ENCODE measurements at places on chromosomes 6 and 20. TPM values are rescaled to one million over a fixed set of nuclear protein-coding genes. Genes with fewer than 3 reads are reported as not detected.

DNA sequence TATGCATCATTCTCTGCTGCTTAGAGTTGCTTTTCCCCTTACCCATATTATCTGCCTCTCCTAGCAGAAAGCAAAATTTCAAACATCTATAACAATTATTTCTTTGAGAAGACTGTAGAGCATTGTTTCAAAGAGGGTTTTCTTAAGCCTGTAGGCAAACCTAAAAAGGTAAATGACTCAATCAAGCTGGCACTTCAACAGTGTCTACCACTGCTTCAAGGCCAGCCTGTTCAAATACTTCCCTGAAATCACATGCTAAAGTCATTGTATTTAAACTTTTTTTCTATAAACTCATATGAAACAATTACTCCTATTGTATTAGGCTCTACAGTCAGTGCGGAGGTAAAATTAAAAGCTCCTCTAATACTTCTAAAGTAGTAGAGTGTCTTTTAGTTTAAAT, 87.1 kb downstream of the OGFRL1 start:
- DNase-seq = no peak

DNA sequence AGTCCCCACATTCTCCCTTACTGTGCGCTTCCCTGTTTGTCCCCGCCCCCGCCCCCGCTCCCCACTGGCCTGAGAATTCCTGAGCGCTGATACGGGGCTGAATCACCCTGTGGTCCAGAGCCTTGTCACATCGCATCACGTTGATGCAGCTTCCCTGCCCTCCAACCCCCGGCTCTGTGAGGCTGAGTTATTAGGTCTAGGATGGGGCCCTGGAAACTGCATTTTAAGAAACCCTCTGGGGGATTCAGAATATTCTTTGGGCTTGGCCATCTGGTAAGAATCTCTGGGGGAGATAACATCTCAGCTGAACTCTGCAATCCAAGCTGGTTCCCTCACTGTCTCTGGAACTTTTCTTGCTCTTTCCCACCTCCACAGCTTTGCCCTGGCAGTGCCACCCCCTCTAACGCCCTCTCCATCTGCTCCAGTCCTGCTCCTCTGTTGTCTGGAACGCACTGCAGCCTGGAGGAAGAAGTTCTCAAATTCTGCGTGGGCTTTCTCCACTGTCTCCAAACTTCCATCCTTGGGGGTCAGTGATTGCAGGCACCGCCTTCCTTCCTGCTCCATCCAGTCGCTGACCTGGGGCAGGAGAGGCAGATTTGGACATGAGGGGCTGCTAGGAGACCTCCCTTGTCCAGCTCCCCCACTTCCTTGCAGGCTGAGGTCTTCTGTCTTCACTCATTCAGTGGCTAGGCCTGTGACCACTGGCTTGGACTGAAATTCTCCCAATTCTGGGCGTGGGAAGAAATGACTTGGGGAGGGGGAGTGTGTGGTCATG, 42.6 kb downstream of the KIAA1755 start:
- no peak for DNase-seq

- DNase-seq = no peak
These were observed 5.3 kb upstream of the COL12A1 start for GRCh38 chr6:75210885-75211739.

DNA sequence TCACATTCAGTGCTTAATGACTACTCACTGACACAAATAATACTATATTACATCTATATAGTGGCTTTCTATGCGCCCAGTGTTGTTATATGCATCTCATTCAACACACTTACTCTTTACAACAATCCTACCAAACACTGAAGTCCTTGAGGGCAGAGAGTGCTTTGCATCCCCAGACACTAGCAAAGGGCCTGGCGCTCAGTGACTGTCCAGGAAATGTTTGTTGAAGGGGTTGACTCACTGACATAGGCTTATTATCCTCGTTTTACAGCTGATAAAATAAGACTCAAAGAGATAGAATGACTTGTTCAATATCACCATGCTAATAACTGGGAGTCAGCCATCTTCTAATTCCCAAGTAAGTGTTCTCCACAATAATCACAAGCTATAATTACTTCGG, 163.3 kb downstream of the ARHGAP18 start:
- no peak for DNase-seq

SLC17A4 gene
- polyA plus RNA-seq = 2.6 TPM

DNA sequence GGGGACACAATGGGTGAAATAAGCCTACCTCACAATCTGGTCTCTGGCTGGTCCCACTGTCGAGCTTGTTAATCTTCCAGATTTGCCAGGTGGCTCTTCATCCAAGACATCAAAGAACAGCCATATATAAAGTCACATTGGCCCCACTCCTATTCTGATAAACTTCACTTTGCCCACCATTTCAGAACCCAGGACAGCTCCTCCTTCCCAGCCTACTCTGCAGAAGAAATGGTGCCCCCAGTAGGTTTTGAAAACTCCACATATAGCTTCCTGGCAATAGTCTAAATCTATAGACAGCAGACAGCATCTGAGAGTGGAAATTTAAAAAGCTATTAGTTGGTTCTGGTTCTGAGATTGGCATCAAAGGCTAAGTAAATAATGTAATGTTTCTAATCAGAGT, 143.1 kb upstream of the PCSK2 start:
- peak; percentile 49 for DNase-seq

EDN3 gene
- polyA plus RNA-seq = 3.7 TPM

DNA sequence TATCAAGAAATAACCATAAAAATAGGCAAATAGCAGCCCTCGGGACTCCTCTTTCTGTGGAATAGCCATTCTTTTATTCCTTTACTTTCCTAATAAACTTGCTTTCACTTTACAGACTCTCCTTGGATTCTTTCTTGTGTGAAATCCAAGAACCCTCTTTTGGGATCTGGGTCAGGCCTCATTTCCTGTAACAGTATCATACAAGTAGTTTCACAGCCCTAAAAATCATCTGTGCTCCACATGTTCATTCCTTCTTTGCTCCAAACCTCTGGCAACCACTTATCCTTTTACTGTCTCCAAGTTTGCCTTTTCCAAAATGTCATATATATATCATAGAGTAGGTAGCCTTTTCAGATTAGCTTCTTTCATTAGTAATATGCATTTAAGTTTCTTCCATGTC, 13.5 kb upstream of the NT5E start:
- no peak for DNase-seq

DNA sequence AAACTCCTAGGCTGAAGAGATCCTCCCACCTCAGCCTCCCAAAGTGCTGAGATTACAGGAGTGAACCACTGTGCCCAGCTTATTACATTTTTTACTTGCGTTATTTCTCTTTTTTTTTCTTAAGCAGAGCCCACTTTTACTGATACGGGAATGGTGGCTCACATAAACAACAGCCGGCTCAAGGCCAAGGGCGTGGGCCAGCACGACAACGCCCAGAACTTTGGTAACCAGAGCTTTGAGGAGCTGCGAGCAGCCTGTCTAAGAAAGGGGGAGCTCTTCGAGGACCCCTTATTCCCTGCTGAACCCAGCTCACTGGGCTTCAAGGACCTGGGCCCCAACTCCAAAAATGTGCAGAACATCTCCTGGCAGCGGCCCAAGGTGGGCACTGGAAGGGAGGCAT, 10.5 kb downstream of the CAPN11 start:
- DNase-seq = no peak
